ENCODE measurements at places on chromosomes 1 and 21. TPM values are rescaled to one million over a fixed set of nuclear protein-coding genes. Genes with fewer than 3 reads are reported as not detected.

Gene WDR64
- not detected for total RNA-seq

Gene PLA2G4A
- total RNA-seq, result 2.9 TPM

Gene PTGFR
- total RNA-seq, result 13.3 TPM

Gene CD5L
- total RNA-seq, result not detected

Gene SLC44A5
- total RNA-seq, result not detected

Gene ANGEL2
- total RNA-seq, result 39.2 TPM

DNA sequence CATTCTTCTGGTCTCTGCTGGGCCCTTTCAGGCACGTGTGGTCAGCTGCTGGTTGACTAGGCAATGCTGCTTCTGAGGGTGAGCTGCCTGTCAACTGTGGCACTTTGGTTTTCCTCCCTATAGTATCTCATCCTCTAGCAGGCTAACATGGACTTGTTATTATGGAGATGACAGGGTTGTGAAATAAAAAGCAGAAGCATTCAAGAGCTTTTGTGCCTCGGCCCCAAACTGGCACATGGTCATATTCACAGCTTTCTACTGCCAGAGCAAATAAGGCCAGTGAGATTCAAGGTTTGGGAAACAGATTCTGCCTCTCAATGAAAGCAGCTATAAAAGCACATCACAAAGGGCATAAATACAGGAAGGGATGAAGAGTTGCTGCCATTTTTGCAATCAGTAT, 1.6 kb upstream of the ZNF124 start:
- H3K4me1 ChIP-seq, result no peaks in the 10 kb centered on the region
- no peak overlapping the region for H3K27ac ChIP-seq
- no peaks in the 10 kb centered on the region for H3K27me3 ChIP-seq
- no peaks in the 10 kb centered on the region for H3K36me3 ChIP-seq

DNA sequence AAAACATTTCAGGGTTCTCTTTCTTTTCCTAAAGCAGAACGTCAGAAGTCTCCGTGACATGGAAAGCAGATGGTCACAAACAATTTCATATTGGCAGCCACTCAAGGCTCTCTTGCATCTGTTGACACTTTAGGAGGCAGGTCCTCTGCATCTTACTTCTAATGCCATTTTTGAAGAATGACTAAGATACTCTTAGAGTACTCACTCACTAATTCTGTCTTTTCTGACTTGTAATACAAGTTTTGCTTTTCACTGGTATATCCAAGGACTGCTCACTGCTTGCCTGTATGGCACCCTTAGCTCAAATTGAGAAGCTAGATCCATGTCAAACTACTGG, 68.3 kb downstream of the PRRX1 start:
- H3K4me3 ChIP-seq, result no peak overlapping the region
- H3K36me3 ChIP-seq, result peaks cover 57% of the 10 kb centered on the region
- peak overlapping the region; percentile 50 for H3K27ac ChIP-seq
- peak; percentile 69 for DNase-seq
- no peaks in the 10 kb centered on the region for H3K27me3 ChIP-seq

- no peak overlapping the region for H3K27ac ChIP-seq
- no peaks in the 10 kb centered on the region for H3K4me1 ChIP-seq
- H3K27me3 ChIP-seq, result peaks cover 29% of the 10 kb centered on the region
- no peak overlapping the region for H3K4me3 ChIP-seq
- H3K36me3 ChIP-seq, result no peaks in the 10 kb centered on the region
Observed at GRCh38 chr1:239896980-239897379, 194.7 kb upstream of the FMN2 start.

DNA sequence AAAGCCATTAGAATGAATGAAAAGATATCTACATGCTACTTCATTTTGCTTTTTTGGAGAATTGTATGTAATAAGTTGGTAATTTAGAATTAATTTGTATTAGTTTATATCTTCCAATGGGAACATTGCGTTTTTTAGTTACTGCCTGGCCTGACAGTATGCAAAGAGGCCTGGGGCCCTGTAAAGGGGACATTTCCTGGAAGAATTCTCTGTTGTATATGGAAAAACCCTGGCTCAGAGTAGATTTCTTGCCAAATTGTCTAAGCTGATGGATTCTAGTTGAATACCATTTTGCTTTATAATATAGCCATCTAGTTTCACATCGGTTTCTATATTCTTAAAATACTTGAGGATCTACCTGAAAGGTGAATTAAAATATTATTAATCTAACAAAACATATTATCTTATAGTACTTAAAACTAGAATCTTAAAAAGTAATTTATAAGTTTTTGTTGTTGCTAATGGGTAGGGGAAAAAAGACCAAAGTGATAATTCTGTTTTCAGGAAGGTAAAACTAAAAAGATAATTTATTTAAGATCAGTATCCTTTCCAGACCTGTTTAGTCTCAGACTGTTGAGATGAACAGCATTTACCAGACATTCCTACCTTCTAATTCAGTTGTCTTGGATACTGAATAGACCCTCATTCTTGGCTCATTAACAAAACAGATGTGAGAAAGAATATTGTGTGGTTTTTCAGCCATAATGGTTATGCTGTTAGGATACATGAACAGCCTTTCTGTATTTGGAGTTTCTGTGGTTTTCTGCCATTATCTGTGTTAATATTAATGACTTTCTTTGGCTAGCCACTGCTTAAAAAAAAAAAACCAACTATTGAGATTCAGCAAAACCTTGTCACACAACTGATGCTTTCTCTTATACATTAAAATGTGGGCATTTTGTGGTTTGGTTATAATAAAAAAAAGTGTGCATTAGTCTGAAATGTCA, 4.8 kb downstream of the AGO3 start:
- peak; percentile 12 for DNase-seq
- H3K27ac ChIP-seq, result no peak overlapping the region
- H3K4me3 ChIP-seq, result no peak overlapping the region
- no peaks in the 10 kb centered on the region for H3K27me3 ChIP-seq
- peaks cover 19% of the 10 kb centered on the region for H3K4me1 ChIP-seq

DNA sequence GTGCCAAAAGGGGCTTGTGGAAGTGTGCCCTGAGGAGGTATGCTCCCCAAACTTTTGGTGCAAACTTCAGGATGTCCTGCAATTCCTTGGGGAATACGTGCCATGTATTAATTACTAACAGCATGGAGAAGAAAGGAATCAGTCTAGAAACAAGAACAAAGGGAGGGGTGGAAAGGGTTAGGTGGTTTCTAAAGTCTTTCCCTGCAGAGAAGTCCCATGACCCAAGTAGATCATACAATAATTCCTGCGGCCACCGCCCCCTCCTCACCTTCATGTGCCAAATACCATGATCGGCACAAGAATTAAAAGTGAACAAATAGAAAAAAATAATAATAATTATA, 258.2 kb downstream of the PLPP3 start:
- no peak overlapping the region for H3K27ac ChIP-seq
- no peaks in the 10 kb centered on the region for H3K27me3 ChIP-seq
- no peak for DNase-seq
- H3K4me3 ChIP-seq, result no peak overlapping the region
- peaks cover 8% of the 10 kb centered on the region for H3K4me1 ChIP-seq

- no peaks in the 10 kb centered on the region for H3K36me3 ChIP-seq
- H3K27me3 ChIP-seq, result no peaks in the 10 kb centered on the region
- DNase-seq, result no peak
- no peaks in the 10 kb centered on the region for H3K4me1 ChIP-seq
- H3K27ac ChIP-seq, result no peak within 1 kb of the TSS
- H3K4me3 ChIP-seq, result no peak within 1 kb of the TSS
Observed at GRCh38 chr1:28176492-28177470, at the start of gene PTAFR. Gene PTAFR (minus strand): TSS chr1:28176690. CDS start chr1:28151021, 25,669 bp downstream.

- no peaks in the 10 kb centered on the region for H3K36me3 ChIP-seq
- no peak overlapping the region for H3K4me3 ChIP-seq
- H3K27me3 ChIP-seq, result peaks cover 4% of the 10 kb centered on the region
Observed at GRCh38 chr1:159817276-159818041, 9.2 kb upstream of the SLAMF8 start.

- peaks cover 68% of the 10 kb centered on the region for H3K36me3 ChIP-seq
- peak overlapping the region; percentile 29 for H3K4me3 ChIP-seq
- no peaks in the 10 kb centered on the region for H3K27me3 ChIP-seq
- peaks cover 22% of the 10 kb centered on the region for H3K4me1 ChIP-seq
Observed at GRCh38 chr1:236576004-236576403, 28.3 kb downstream of the HEATR1 start.

DNA sequence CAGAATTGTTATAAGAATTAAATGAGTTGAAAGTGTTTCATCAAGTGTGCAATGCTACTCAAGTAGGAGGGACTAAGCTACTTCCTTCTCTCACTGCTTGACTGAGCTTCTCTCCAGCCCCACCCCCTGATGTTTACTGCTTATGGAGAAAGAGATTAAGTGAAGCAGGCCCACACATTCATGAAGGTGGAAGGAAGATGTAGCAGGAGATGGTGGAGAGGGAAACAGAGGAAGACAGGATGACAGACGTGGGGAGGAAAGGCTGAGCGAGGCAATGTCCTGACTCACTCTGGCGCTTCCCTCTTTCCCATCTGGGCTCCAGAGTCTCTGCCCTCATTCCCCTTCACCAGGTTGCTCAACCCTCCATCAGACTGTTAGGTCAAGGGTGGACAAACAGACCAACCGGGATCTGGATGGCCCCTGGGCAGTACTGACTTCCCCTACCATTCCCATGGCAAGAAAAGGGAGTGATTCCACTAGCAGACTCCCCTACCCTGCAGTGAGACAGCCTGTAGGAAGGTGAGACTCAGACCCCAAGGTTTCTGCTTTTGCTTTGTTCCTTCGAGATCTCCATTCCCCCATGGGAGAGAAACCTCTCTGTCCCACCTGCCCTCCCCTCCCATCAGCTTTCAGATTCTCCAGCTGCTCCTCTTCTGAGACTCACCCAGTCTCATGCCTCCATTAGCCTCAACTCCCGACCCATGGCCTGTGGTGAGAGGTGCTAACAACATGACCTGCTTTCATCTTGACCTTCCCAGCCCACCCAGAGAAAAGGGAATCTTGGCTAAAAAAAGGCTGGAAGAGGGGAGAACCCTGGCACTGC, 3.1 kb upstream of the ARHGEF2 start:
- H3K27me3 ChIP-seq, result no peaks in the 10 kb centered on the region
- H3K4me3 ChIP-seq, result peak overlapping the region; percentile 94
- peaks cover 35% of the 10 kb centered on the region for H3K4me1 ChIP-seq
- 0 out of 2 replicates have a peak, but pooled peaks cover 2% of the 10 kb centered on the region for H3K36me3 ChIP-seq

GRCh38 chr1:200877839-200878551, 5.2 kb downstream of the GPR25 start:
- H3K4me1 ChIP-seq, result no peaks in the 10 kb centered on the region
- no peak overlapping the region for H3K4me3 ChIP-seq
- DNase-seq, result peak; percentile 24
- no peak overlapping the region for H3K27ac ChIP-seq
- H3K36me3 ChIP-seq, result no peaks in the 10 kb centered on the region

GRCh38 chr1:31762726-31763670, 1.1 kb downstream of the ADGRB2 start:
- H3K27me3 ChIP-seq, result no peaks in the 10 kb centered on the region
- DNase-seq, result peak; percentile 76
- peak overlapping the region; percentile 78 for H3K4me3 ChIP-seq
- no peaks in the 10 kb centered on the region for H3K36me3 ChIP-seq
- H3K4me1 ChIP-seq, result peaks cover 8% of the 10 kb centered on the region
- H3K27ac ChIP-seq, result no peak overlapping the region

DNA sequence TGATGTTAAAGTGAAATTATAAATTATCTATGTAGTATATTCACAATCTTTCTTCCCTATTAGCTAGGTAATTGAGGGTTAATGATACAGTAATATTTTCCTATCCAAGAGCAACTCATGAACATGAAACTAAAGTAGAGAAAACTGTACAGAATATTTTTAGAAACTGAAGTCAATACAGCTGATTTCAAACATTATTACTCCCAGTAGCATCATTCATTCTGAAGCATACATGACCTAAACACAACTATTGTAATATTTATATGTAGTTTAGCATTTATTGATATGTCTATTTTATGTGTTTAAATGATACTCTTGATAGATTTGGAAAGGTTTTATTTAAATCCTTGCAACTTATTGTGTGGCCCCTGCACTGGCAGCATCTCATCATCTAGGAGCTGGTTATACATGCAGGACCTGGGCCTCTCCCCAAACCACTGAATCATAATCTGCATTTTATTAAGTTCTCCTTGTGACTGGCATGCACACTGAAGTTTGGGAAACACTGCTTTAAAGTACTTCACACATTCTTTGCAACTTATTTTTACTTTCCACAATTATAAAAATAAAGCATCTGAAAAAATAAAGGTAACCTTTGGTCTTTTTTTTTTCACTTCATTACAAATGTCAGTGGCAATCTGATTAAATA, 199.9 kb downstream of the LRRC40 start:
- H3K27me3 ChIP-seq, result no peaks in the 10 kb centered on the region
- H3K36me3 ChIP-seq, result no peaks in the 10 kb centered on the region
- no peak overlapping the region for H3K27ac ChIP-seq

DNA sequence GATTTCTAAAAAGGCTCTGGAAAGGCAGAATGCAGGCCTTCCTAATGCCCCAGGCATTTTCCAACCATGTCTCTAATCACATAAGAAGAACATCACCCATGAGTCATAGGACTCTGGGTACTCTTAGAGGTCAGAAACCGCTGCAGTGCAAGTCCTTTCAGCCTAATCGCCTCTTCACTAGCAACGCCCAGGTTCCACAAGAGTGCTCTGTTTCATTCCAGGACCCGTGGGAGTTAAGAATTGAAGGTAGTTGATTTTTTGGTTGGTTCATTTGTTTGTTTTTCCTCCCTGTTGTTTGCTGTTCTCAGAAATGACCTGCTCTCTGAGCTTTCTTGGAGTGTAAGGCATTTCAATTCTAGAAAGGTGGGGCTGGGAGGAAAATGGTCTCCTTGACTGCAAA, 123.2 kb downstream of the NR5A2 start:
- H3K27me3 ChIP-seq, result no peaks in the 10 kb centered on the region
- no peak overlapping the region for H3K4me3 ChIP-seq
- peak; percentile 90 for DNase-seq

DNA sequence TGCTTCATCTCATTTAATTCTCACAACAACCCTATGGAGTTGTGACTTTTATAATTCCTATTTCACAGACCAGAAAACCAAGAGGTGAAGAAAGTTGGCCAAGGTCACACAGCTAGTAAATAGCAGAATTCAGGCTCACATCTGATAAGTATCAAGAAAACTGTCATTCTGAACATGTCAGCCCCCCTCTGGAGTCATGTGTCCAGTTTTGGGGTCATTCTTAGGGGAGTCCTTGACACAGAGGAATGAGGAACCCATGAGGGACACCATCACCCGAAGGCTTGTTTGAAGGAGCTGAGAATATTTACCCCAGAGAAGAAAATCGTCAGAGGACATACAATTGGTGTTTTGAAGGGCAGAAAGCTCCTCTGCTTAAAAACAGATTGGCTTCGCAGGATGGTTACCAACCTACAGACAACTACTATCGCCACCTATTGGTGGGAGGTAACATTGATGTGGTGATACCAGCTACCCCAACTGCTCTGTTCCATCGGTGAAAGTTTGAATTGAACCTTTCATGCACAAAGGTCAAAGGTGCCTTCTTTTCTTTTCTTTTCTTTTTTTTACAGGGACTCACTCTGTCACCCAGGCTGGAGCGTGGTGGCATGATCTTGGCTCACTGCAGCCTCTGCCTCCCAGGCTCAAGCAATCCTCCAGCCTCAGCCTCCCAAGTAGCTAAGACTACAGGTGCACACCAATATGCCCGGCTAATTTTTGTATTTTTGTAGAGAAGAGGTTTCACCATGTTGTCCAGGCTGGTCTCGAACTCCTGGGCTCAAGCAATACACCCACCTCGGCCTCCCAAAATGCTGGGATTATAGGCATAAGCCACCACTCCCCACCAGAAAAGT, 31.3 kb downstream of the NCMAP start:
- peaks cover 13% of the 10 kb centered on the region for H3K27me3 ChIP-seq
- no peaks in the 10 kb centered on the region for H3K4me1 ChIP-seq
- no peak overlapping the region for H3K27ac ChIP-seq
- no peaks in the 10 kb centered on the region for H3K36me3 ChIP-seq
- peak; percentile 72 for DNase-seq

- no peaks in the 10 kb centered on the region for H3K4me1 ChIP-seq
- H3K27ac ChIP-seq, result no peak overlapping the region
- no peaks in the 10 kb centered on the region for H3K27me3 ChIP-seq
- no peak for DNase-seq
- H3K36me3 ChIP-seq, result peaks cover 8% of the 10 kb centered on the region
Observed at GRCh38 chr1:184818646-184819045, 64.0 kb upstream of the EDEM3 start.
